Stimulated activated CD4-positive, alpha-beta T cell treated with anti-CD3 and anti-CD28 coated beads, Interleukin-2, amount 100 ng/mL, for 24 hours (primary cell): ENCODE measurements at places on chromosomes 12 and 14.

DNA sequence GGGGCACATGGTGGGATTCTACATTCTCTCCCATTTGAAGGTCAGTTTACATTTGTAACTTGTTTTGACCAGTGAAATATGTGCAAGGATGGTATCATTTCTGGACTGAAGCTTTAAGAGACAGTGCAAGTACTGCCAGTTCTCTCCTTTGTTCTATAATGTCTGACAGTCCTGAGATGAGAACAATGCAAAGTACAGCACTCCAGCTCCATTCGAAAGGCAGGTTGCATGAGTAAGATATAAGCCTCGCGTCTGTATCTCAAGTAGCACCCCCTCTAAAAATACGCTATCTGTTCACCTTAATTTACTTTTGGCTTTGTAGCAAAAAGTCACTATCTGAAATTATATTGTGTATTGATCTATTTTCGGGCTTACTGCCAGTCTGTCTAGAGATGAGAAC lies 1122.2 kb upstream of the TMEM132C start:
- no peak for DNase-seq

DNA sequence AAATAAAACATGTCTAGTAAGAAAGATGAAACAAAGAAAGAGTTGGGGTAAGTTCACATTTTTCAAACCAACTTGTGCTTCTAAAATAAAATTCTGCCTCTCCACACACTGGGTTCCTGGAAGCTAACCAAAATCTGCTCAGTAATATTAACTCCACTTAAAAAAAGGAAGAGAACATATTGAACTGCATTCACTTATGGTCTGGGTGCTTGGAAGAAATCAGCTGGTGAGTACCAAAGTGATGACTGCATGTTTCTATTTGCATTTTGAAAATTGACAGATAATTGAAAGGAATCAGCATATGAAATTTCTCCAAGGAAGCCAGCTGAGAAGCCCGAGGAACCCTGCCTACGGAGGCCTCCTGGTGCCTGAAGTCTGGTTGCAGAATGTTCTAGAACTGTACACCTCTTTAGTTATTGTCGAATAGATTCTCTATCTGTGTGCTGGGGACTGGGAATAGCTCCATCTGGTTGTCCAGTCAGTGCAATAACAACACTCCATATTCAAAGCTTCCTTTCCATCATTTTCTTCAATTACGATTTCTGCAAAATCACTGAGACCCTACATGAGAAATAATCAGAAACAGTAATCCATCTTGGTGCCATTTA lies 836.1 kb downstream of the VRK1 start:
- no peak for DNase-seq

GRCh38 chr14:68248481-68249255 lies 429.1 kb downstream of the RAD51B start:
- DNase-seq, result no peak

GRCh38 chr12:42908712-42909111 lies 319.2 kb upstream of the PRICKLE1 start:
- no peak for DNase-seq

DNA sequence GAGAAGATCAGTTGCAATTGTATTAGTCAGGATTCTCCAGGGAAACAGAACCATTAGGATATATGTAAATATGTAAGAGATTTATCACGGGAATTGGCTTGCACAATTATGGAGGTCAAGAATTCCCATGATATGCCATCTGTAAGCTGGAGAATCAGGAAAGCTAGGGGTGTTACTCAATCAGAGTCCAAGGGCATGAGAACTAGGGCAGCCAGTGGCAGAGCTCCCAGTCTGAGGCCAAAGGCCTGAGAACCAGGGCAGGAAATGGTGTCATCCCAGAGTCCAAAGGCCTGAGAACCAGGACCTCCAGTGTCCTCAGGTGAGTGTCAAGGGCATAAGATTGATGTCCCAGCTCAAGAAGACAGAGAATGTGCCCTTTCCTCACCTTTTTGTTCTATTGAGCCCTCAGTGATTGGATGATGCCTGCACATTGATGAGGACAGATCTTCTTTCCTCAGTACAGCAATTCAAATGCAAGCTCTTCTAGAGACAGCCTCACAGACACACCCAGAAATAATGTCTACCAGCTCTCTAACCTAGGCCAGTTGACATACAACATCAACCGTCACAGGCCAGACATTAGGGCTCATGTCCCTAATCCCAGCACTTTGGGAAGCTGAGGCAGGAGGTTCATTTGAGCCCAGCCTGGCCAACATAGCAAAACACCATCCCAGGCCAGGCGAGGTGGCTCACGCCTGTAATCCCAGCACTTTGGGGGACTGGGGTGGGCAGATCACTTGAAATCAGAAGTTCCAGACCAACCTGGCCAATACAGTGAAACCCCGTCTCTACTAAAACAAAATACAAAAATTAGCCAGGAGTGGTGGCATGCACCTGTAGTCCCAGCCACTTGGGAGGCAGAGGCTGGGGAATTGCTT lies 34.9 kb upstream of the ZNF740 start:
- no peak for DNase-seq

GRCh38 chr12:117580718-117581062 lies 219.3 kb upstream of the NOS1 start:
- peak; percentile 2 for DNase-seq

- DNase-seq, result no peak
Measured at GRCh38 chr14:96792003-96792402, 5.2 kb upstream of the VRK1 start.

DNA sequence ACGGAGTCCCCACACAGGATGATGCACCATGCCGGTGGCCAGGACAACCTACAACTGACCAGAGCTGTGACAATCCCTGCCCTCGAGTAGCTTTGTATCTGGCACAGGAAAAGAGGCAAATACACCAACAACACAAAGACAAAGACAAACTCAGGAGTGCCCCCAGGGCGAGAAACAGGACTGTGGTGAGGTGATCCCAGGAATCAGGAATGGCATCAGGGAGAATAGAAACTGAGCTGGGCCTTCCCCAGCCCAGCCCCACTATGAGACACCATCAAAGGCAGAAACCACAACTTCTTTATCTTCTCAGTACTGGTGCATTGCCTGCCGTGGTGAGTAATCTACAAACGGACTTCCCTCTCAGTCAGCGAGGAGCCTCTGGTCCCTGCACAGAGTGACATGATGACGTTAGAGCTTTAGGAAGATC lies 157.7 kb downstream of the TTC7B start:
- peak; percentile 18 for DNase-seq

GRCh38 chr14:102315121-102315520 lies 4.4 kb upstream of the ZNF839 start:
- no peak for DNase-seq

DNA sequence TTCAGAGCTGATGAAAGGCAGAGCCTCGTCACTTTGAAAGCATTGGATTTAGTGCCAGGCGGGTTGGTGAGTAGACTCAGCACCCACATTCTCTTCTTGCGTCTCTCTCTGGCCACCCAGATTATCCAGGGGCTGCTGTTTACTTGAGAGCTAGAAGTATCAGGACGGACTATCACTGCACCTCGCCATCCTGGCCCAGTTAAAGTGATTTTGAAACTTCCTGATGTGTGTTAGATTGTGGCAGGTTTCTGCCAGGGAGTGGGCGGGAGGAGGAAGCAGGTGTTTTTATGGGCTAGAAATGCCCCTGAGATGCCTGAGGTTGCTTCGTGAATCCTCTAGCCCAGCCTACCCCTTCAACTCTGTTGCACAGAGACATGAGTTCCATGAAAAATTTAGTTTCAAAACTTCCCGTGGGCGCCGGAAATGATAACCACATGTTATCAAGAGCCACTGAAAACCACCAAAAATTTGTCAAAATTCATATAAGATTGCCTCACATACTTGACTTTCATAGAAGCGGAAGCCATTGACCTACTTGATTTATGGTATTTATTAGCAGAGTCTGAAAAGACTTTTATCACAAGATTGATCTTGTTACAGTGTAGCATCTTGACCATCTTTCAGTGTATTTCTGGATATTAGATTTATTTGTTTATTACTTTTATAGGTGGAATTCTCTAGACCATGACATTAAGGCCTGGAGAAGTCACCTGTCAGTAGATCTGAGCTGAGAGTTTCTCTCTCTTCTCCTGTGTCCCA lies 466.0 kb downstream of the RAD51B start:
- DNase-seq, result peak; percentile 73

GRCh38 chr12:44497044-44497443 lies 379.1 kb downstream of the NELL2 start:
- DNase-seq, result no peak

- no peak for DNase-seq
Measured at GRCh38 chr12:98053202-98053601, 462.2 kb upstream of the TMPO start.

DNA sequence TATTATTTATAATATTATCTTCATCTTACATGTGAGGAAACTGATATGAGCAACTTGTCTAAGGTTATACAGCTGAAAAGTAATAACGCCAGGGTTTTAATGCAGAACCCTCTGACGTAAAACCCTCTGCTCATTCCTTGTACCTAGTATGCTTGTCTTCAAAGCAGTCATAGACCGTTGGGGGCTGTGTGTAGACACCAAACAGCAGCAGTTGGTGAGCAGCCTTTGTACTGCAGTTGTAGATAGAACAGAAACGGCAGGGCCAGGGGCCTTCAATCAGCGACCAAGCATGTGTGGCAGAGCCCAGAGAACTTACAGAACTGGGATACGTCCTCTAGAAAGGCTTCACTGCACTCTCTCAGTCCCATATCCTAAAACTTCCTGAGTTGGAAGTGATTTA lies 28.1 kb downstream of the EVL start:
- DNase-seq, result no peak

GRCh38 chr12:13253966-13254760 lies 57.6 kb downstream of the EMP1 start:
- DNase-seq, result no peak

GRCh38 chr12:55927588-55928502 lies at the start of gene PYM1:
PYM1 (minus strand) TSS chr12:55927894; CDS start chr12:55927761, 133 bp downstream.
- DNase-seq, result peak; percentile 73

GRCh38 chr12:106138633-106139421 lies at the start of gene NUAK1:
NUAK1 (minus strand) TSS chr12:106138954; CDS start chr12:106138653, 301 bp downstream.
- DNase-seq, result peak; percentile 34

DNA sequence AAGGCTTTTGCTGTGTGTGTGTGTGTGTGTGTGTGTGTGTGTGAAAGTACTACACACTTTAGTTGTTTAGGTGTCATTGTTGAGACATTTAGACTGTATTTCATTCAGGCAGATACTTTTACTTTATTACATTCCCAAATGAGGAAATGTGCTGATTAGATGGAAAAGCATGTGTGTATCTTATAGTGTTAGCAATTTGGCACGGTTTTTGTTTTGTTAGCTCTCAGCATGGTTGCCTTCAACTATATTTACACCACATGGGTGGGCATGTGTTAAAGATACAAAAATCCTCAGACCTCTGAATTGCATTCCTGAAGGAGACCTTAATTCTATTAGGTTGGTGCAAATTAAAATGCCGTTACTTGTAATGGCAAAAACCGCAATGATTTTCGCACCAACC lies 879.5 kb downstream of the DIO2 start:
- no peak for DNase-seq

DNA sequence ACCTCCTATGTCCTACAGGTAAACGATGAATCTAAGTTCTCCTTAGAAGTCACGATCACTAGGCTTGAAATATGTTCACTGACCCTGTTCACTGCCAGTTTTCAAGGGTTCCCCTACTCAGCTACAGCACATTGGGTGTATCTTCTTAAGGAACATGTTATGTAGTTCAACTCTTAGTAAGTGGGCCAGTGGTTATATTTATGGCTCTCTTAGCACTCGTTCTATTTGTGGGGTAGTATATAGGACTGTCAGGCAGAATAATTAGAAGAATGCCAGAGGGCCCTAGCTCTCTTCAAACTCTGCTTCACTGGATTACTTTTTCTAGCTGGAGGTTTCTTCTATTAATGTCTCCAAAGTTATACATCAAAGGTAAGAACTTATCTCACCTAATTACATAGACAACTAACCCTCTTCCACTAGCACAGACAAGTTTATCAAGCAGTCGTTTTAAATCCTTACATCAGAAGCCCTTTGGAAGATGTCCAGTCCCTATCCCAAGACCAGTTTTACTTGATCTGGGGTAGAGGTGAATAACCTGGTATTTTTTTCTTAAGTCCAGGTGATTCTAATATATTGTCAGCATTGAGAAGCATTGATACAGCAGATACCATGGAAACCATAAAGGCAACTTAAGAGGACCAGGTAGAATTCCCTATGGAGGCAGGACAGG lies 39.6 kb downstream of the ZFYVE26 start:
- no peak for DNase-seq

- DNase-seq, result peak; percentile 81
Measured at GRCh38 chr14:102235275-102235897, 69.6 kb downstream of the MOK start.
